ENCODE measurements at places on chromosomes 1 and 21. TPM values are rescaled to one million over a fixed set of nuclear protein-coding genes. Genes with fewer than 3 reads are reported as not detected.

LDLRAP1 gene
- 20.5 TPM for total RNA-seq

HEYL gene
- not detected for total RNA-seq

RGL1 gene
- 19.4 TPM for total RNA-seq

ADGRB2 gene
- 28.5 TPM for total RNA-seq

MROH7 gene
- total RNA-seq = under 0.01 TPM

CA6 gene
- total RNA-seq = not detected

FCGR3A gene
- total RNA-seq = not detected
